ENCODE measurements at places on chromosomes 3 and 15.

DNA sequence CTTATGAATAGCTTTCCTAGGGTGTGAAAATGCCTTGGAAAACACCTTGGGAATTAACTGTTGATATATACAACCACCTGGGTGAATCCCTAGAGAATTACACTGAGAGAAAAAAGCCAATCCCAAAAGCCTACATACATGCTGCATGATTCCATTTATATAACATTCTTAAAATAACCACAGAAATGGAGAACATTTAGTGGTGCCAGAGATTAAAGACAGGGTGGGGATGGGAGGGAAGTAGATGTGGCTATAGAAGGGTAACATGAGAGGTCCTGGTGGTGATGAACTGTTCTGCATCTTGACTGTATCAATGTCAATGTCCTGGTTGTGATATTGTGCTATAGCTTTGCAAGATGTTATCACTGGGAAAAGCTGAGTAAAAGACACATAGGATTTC is 291.0 kb downstream of the CLSTN2 start:
- DNase-seq: no peak

GRCh38 chr15:70605606-70606410 is 157.6 kb downstream of the UACA start:
- peak; percentile 96 for DNase-seq

- DNase-seq: no peak
Measured at GRCh38 chr15:85335193-85335942, 45.0 kb upstream of the AKAP13 start.

DNA sequence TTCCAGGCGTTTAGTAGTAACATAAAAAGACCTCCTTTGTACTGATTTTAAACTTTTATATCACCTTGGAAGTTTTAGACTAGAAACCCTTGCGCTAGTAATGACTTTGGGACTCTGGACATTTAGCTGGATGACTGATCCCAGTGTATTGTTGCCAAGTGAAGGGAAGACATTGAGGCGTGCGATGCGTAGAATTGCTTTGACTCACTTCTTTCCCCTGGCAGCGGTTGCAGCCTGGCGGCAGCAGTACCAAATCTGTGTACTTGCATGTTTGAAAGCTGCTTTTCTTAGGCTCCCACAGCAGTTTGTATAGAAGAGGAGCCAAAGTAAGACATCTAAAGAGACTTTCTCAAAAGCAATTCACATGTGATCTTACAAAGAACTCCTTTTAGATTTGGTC is 151.6 kb downstream of the BBX start:
- DNase-seq: peak; percentile 30

DNA sequence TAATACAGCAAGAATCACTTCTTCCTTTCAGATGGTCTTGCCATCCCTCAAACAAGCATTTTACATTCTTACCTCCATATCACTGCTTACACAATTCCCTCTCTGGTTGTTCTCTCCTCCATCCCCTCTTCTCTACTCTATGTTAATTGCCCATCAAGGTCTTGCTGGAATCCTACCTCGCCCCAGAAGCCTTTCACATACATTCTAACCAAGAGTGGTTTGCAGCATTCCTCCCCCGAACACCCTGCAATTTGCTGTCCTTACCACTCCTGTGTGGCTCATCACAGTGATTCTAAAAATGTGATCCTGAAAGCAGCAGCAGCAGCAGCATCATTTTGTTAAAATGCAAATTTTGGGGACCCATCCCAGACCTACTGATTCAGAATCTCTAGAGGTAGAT is 30.6 kb downstream of the TNIK start:
- no peak for DNase-seq

GRCh38 chr15:89085289-89085926 is 2.8 kb upstream of the ABHD2 start:
- no peak for DNase-seq

DNA sequence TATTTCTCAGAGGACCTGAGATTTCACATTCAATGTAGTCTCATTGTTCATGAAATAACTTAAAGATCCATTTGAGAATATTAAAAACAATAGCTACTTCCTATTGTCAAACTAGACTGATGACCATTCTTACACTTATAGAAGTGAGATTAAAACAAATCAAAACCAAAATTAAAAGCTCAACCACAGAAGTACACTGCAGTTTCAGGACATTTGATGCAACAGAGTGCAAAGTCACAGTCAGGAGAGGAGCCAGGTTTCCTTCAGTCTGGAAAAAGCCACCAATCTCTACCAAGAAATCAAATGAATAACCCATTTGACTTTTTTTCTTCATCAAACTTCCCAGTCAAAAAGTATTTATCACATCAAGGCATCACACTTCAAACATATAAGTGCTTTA is 5.5 kb downstream of the CCPG1 start:
- DNase-seq: no peak

- DNase-seq: no peak
Measured at GRCh38 chr15:40744815-40745152, 10.3 kb downstream of the RMDN3 start.

DNA sequence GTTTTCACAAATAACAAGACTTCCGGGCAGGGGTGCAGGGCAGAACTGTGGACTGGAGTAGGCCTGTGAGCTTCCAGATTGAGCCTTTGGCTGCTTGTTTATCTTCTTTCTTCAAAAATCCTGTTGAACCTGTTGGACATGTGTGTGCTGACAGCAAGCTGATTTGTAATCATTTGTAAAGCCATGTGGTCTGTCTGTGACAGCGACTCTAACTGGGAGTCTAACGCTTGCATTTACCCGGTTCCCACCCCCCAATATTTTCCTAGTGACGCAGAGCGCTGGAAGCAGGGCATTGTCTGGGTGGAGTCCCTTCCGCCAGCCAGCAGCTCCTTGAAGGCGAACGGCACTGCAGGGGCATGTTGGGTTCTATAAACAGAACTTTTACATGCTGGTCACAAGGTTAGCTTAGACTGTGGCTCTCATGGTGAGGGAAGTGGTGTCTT is 85.7 kb upstream of the MYZAP start:
- no peak for DNase-seq

Measured in right hindlimb (tissue), 1 donor.